Stimulated activated CD8-positive, alpha-beta memory T cell treated with anti-CD3 and anti-CD28 coated beads, Interleukin-4, amount 100 ng/mL, for 48 hours (primary cell): ENCODE measurements at places on chromosomes 7 and 10.

GRCh38 chr10:49540056-49540797 lies 1.3 kb upstream of the ERCC6 start:
- DNase-seq: no peak

GRCh38 chr7:29988424-29989256 lies 961 bp downstream of the SCRN1 start:
- peak; percentile 39 for DNase-seq

GRCh38 chr7:29748286-29749099 lies 57.8 kb upstream of the WIPF3 start:
- no peak for DNase-seq

- no peak for DNase-seq
Observed at GRCh38 chr7:82450759-82451158, 7.2 kb upstream of the CACNA2D1 start.

GRCh38 chr10:76037531-76038155 lies 606.2 kb downstream of the LRMDA start:
- no peak for DNase-seq

- DNase-seq: no peak
Observed at GRCh38 chr10:22683140-22683389, 31.3 kb downstream of the PIP4K2A start.

DNA sequence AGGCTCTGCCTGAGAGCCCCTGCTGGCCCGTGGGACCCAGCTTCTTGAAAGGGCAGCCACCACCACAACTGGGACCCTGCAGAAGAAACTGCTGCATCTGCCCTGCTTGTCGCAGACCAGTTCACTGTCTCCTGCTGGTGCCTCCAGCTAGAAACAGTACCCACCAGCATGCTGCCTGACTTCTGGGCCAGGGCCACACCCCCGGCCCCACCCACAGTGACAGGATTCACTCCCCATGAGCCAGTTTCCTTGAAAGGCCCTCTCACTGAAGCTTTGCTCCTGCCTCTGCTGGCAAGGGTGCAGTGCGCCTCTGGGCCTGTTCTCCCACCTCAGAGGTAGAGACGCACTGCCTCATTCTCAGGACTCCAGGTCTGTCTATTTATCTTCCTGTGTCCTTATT lies 32.4 kb downstream of the ANXA11 start:
- DNase-seq: no peak
